Skin of body (tissue), 3 donors: ENCODE measurements at places on chromosomes 2 and 18.

- DNase-seq, result no peak
Measured at GRCh38 chr18:70520867-70521266, 232.0 kb downstream of the SOCS6 start.

DNA sequence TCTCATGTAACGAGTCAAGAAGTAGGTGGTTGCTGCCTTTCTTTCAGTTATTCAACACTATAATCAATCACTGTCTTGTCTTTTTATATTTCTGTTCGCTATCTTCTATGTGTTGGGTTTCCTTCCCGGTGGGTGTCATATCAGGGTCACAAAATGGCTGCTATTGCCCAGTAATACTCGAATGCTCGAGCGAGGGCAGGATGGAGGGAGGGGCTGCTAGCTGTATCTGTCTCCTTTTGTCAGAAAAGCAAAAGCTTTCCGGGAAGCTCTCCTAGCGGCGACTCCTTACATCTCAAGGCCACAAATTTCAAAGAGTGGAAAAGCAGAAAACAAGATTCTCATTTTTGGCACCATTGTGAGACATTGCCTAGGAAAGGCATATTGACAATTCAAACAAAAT lies 16.4 kb upstream of the GALNT3 start:
- no peak for DNase-seq

DNA sequence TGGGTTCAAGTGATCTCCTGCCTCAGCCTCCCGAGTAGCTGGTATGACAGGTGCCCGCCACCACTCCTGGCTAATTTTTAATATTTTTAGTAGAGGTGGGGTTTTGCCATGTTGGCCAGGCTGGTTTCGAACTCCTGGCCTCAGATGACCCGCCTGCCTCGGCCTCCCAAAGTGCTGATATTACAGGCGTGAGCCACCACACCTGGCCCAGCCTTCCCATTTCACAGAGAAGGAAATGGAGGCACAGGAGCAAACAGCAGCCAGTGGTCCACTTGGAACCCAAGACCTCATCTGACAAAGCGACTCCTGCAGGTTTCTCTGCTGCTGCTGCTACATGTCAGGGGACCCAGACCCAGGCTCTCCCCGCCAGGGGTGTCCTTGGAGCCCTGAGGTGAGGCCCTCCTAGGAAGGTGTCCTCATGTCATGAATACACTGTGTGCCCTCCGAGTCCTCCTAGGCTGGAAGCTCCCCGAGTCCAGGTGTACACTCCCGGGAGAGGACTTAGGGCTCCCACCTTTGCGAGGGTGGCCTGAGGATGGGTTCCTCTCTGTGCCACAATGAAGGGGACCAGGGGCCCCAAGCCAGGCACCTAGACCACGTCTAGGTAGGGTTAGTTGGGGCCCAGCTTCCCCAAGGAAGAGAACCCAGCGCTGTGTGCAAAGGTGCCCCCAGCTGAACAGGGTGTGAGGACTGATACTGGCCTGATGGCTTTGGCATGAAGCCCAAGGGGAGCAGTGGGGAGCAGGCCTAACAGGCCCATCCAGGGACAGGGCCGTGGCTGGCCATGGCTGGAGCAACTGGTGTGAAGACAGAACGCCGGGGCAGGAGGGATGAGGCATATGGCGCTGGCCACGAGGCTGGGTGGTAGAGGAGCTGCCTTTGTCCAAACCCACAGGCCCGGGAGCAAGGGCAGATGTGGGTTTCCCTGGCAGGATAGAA lies 56.1 kb downstream of the HS6ST1 start:
- DNase-seq, result no peak

GRCh38 chr2:40285391-40285790 lies 166.5 kb downstream of the SLC8A1 start:
- no peak for DNase-seq

DNA sequence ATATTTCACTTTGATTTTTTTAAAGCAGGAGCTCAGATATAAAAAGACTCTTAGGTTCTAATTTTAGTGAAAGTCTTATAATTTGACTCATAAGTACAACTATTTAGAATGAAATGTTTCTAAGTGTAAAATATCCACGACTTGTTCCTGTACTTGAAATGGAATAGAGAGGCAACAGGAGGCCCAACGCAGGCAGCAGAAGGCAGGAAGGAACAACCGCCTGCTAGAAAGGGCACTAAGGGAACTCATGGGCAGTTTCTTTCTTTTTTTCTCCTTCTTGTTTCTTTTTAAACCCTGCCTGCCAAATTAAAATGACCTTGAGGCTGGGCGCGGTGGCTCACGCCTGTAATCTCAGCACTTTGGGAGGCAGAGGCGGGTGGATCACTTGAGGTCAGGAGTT lies 51.0 kb downstream of the RBMS1 start:
- DNase-seq, result no peak
